ENCODE measurements at places on chromosomes 3 and 15.
A peak's percentile ranks its signal among the peaks of the same experiment; 100 is the strongest.

DNA sequence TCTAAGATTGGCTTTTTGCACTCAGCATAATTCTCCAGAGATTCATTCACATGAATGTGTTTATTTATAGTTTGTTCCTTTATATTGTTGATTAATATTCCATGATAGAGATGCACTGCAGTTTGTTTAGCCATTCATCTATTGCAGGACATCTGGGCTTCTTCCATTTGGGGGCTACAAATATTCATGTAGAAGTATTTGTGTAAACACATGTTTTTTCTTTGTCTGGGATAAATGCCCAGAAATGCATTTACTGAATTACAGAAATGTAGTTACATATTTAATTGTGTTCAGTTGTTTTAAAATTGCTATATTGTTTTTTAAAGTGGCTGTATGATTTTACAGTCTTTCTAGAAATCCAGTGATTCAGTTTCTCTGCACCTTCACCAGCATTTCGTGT is 635.0 kb downstream of the ZIC1 start:
- no peak for DNase-seq

DNA sequence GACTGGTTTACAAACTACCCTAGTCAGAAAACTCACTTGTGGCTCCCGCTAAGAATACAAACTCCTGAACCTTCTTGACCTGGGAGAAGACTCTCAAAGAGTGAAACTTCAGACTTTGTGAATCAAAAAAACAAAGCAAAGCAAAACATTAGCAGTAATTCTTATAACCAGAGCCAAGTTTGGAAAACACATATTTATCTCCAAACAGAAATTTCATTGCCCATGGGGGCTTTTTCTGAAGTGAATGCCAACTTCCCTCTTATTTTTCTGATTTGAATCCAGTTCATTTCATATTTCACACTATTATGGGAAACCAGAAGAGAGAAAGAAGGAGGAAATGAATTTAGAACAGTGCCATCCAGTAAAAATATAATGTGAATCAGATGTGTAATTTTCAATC is 55.7 kb upstream of the ZNF385D start:
- DNase-seq: no peak

DNA sequence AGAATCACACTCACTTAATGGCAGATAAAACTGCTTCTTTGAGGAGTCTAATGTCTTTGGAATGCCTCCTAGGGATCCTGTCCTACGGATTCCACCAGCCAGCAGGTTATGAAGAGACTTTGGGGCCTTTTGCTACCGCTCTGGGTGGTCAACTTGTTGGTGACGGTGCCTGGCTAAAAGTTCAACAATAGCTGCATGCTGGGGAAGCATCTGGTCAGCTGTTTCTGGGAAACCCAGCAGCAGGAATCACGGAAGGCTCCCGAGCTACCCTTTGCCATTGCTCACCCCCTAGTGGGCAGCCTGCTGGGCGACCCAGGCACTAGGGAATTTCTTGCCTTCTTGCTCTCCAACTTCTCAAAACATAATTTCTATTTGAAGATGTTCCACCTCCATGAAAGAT is 263.3 kb downstream of the NEK10 start:
- DNase-seq: no peak

DNA sequence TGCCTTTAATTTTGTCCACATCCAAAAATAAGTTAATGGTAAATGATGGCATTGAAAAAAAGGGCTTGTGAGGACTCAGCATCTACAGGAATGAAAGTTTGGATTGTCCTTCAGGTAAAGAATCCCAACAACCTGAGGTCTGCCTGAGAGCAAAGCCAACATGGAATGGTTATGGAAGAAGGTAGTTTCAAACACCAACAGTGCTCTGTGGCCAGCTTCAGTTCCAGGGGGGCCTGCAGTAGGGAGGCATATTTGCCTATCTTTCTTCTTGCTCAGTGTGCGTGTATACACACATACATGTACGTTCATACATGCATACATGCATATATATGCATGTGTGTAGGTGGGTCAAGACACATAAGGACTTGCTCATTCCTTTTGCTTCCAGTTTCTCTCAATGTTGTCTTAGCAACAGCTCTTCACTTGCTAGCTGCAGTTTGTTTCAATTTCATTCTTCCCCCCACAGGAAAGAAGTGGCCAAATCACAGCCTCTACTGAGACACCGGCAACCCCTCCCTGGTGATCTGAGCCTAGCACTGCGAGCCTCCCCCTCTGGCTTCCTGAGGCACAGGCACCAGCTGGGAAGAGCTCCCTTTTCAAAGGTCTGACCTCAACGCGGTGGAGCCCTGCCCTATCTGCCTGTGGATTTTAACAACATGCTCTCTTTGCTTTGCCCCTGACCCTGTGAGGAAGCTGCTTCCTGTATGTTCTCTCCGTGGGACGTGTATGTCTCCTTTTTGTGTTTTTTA is 146.2 kb downstream of the KLF13 start:
- peak; percentile 52 for DNase-seq

DNA sequence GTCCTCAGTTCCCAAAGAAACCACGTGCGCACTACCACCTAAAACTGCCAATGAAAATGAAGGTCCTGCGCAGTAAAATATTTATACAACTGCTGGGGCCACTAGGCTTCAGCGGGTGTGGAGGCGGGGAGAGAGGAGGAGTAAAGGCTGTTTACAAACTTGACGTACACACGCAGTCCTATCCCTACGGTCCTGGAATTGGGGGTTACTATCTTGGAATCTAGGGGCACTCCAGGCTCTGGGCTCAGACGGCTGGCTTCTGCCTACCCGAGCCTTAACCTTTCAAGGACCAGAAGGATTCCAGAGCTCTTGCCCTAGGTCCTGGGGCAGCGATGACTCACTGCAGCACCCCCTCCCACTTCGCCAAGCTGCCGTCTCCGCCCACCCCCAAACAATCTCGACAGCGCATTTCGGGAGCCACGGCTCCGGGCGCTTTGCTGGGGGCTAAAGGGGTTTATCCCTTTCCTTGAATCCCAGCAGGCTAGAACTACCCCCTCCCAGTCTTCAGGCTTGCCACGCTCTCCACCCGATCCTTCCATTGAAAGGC is 3.0 kb downstream of the ADAMTS9 start:
- DNase-seq: no peak

DNA sequence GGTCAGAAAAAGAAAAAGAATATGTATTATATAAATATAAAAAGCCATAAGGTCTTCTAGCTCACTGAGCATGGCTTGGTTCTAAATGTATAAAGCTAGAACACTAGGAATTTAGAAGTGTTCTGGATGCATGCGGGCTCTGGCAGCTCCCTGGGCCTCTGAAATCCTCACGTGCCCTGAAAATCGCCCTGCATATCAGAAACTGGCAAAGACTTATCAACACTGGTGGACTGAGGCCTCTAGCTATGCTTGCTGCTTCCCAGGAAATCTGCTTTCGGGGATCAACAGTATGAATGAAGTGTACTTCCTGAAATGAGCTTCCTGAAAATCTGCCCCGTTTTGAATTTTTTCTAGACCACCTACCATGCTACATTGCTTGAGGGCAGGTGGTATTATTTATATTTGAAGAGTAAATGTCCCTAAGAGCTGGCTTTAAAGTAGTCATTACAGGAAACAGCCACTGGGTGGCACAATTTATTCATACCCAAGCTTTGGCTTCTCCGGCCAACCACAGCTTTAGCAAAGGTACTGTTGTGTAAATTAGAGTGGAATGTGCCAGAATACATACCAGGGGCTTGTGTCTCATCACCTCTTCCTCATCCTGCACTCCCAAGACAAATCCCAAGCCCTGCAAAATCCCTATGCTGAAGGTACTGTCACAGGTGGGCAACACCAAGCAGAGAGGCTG is 17.7 kb downstream of the CRTAP start:
- DNase-seq: no peak

GRCh38 chr3:58353722-58354553 is 21.2 kb downstream of the PXK start:
- DNase-seq: no peak

GRCh38 chr3:12875857-12876836 is 34.8 kb upstream of the RPL32 start:
- no peak for DNase-seq

DNA sequence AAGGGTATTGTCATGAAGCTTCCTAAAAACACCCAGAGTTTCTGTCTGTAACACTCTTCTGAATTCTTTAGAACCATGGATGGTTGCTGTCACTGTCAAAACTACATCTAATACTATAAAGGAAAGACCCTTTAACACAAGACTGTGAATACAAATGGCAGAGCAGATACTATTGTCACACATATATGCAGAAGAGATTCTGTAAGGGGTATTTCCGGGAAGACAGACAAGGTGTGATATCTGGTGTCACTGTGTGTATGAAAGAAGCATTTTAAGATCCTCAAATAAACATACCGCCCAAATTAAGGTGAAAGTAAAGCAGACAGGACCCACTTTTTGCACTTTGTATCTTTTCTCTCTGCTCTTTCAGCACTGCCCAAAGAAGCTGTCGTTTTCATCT is 306.4 kb downstream of the RORA start:
- no peak for DNase-seq

DNA sequence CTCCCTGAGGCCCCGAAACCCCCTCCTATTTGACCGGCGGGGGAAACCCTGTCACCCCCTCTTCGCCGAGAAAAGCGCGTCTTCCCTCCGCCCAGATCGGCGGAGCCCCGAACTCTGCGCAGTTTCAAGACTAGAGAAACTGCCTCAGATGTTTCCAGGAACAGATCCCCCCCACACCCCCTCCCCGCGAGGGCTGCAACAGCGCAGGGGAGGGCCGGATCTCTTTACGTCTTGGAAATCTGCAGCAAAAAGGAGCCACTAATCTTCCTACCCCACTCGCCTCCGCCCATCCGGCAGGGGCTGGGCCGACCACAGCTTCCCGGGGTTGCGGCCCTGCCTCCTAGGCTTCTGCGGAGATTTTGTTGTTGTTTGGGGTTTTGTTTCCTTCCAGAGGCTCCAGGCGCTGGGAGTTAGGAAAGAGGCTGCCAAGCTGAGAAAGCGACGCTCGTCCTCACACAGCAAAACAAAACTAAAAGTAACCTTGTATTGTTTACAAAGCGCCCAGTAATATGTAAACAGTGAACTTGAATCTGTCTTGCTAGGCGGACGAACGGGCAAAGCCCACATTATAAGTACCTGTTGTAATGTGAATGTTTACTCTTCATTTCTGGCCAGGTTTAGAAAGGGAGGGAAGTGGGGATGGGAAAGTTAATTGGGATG is 2.2 kb downstream of the FOXB1 start:
- peak; percentile 49 for DNase-seq

GRCh38 chr3:131705558-131706051 is 202.8 kb upstream of the MRPL3 start:
- DNase-seq: no peak

DNA sequence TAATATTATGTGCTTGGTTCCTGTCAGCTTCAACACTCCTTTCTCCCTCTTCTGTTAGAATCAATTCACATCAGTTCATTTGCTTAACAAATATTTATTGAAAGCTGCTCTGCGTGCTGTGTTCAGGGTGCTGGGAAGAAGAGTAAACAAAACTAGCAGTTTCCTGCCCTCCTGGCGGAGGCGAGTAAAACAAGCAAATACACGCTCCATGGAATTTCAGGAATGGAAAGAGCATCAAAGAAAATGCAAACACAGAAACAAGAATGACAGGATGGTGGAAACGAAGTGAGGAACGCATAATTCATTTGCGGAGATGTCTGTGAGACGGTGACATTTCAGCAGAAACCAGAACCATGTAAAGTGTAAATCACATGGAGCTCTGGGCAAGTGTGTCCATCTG is 49.4 kb upstream of the SPTSSB start:
- no peak for DNase-seq

GRCh38 chr15:34650177-34650576 is 66.7 kb upstream of the GOLGA8B start:
- DNase-seq: no peak
